ENCODE measurements at places on chromosomes 1 and 21.

DNA sequence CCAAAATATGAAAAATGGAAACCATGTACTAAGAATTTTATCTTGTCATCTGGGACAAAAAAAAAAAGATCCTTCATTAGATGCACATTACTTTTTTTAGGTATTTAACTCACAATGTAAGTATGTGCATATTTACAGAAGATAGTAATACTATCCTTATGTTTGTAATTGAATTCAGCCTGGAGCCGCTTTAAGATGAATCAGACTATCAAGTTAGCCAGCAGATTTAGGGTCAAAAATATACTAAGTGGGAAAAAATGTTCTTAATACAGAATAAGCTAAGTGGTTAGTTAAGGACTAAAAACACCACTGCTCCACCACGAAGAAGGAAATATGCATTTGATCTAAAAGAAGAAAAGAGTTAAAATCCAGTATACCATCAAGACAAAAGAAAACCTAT lies 49.1 kb downstream of the DSCAM start:
- no peak for DNase-seq

- no peak for DNase-seq
These were observed 33.0 kb downstream of the ZNF496 start for GRCh38 chr1:247298701-247299100.

DNA sequence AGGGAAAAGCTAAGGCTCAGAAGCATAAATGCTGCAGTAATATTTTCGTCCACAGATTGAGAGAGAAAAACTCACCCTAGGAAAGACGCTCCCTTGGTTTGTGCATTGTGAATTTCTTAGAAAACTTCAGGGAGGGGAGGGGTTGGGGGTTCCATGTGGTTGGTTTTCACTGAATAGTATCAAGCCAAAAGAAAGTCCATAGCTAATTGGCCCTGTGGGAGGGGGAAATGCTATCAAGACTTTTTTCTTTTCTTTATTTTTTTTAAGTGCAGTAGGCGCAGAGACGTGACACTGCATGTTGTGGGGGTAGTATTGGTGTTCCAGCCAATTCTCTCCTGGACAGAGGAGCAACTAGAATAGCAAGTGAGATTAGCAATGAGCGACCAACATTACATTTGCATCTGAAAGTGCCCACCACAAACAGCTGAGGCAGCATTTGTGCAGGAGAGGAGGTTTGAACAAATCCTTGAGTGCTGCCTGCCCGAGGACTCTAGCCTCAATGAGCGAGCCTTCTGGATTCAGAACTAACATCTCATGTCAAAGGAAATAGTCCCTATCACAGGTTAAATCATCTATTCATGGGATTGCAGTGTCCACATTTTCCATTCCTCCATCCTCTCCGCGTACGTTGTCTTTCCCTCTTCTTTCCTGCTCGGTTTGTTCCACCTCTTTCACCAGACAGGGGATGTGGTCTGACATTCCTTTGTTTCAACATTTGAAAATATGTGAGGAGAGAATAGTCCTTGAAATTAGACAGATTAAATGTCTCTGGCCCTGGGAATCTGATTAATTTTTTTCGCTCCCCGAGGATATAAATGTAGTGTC lies 118.0 kb upstream of the MARK1 start:
- DNase-seq, result no peak

DNA sequence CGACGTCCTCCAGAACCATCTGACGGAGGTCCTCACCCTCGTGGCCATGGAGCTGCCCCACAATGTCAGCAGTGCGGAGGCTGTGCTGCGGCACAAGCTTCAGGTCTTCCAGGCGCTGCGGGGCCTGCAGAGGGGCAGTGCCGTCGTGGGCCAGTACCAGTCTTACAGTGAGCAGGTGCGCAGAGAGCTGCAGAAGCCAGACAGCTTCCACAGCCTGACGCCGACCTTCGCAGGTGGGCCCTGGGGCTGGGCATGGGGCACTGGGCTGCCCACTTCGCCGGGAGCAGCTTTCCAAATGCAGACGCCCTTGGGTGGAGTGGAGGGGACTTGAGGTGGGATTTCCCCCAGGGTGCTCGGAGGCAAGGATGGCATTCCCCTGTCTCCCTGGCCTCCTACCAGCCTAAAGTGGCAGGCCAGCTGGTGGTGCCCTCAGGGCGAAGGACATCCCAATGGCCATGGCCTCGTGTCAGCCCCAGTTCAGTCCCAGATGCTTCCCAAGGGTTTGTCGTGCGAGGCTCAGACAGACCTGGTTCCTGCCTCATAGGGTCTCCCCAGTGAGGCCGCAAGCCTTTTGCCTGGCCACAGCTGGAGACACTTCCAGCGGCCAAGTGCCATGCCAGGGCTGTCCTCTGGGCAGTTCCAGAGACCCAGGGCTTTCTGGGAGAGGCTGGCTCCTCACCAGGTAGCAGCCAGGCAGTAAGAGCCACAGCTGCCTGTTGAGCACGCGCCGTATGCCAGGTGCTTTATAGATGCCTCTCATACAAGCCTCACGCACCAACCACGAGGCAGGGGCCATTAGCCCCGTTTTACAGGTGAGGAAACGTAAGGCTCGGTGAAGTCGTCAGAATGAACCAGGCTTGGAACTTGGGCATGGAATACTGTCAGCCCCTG lies 27.8 kb downstream of the H6PD start:
- DNase-seq, result no peak

- no peak for DNase-seq
These were observed 340.1 kb downstream of the MATN1 start for GRCh38 chr1:30383221-30383711.

GRCh38 chr1:185427264-185427663 lies 110.2 kb upstream of the IVNS1ABP start:
- no peak for DNase-seq

DNA sequence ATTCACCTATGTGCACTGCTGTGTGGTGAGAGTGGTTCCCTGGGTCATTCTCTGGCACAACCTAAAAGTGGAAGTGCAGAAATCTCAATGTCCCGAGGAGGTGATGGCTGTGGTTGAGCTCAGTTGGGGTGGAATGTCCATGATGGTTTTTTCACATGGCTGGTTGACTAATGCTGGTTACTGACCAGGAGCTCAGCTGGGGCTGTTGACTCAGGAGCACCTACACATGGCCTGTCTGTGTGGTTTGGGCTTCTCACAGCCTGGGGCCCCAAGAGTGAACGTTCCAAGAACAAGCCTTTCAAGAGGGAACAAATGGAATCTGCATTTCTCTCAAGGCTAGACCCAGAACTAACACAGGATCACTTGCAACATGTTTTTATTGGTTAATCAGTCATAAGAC lies 6.4 kb upstream of the KANK4 start:
- DNase-seq, result no peak

DNA sequence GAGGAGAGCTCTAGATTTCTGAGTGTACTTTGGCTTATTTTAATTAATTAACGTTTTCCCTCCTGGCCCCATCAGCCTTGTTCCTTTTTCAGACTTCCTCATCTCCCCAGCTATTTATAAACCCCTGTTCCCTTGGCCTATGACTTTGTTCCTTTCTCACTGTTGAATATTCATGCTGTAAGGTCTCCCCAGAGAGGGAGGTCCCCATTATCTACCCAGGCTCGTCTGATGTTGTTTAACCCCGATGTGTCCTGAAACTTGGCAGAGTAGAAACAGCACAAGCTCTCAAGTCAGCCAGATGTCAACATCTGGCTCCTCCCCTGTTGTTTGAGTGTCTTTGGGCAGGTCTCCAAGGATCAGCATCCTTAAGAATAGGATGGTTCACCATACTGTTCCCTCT lies 153.6 kb downstream of the HIVEP3 start:
- no peak for DNase-seq

DNA sequence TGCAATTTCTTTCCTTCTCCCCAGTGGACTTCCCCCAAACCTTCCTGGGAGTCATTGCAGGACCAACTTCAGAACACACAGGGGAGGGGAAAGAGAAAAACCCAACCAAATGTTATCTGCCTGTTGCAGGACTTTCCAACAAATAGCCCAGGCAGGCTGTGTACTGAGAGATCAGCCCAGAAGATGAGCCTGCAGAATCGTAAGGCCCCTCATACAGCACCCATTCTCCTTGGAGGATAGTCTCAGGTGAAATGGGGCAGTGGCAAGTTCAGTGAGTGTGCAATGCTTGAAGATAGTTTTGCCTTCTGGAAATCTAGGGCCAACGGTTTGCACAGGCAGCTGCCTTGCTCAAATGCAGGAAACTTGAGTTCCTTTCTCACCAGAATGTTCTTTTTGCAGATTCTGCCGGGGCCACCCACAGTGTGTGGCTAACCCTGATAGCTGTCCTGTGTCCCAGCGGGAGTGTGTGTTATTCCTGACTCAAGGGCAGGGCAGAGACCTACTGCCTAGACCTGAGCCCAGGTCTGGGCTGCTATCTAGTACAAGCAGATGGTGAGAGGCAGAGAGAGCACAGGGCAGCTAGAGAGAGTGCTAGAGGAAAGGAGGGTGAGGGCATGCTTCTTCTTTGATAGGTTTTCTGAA lies 48.8 kb downstream of the GADD45A start:
- DNase-seq, result no peak

GRCh38 chr1:79749607-79750006 lies 743.1 kb upstream of the ADGRL4 start:
- DNase-seq, result no peak

GRCh38 chr1:119715542-119715941 lies 3.8 kb downstream of the PHGDH start:
- DNase-seq, result no peak

DNA sequence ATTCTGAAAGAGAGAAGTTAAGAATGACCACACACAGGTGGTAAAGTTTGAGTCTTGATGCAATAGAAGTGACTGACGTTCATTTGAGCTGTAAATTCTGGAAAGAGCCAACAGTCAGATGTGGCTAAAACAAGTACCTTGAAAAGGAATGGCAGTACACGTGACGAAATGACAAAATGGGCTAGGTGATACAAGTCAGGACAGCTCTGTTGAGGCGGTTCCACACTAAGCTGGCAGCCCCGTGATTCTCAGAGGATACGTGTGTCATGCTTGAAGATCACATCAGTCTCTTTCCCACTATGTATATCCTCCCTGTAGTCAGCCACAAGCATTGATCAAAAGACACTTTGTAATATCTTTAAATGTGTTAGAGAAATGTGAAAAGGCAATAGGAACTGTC lies 881.3 kb upstream of the ADGRL2 start:
- no peak for DNase-seq

GRCh38 chr1:169146576-169147214 lies 40.2 kb downstream of the ATP1B1 start:
- DNase-seq, result no peak

GRCh38 chr21:32356874-32357395 lies 35.9 kb downstream of the URB1 start:
- no peak for DNase-seq

DNA sequence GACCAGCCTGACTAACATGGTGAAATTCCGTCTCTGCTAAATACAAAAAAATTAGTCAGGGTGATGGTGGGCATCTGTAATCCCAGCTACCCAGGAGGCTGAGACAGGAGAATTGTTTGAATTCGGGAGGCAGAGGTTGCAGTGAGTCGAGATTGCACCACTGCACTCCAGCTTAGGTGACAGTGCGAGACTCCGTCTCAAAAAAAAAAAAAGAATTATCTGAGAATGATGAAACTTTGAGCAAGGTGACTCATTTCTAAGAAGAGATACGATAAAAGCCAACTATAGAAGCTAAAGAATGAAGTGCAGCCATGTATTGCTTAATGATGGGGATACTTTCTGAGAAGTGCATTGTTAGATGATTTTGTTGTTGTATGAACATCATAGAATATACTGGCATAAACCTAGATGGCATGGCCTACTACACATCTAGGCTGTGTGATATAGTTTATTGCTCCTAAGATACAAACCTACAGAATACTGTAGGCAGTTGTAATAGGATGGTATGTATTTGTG lies 64.7 kb downstream of the SNRPE start:
- DNase-seq, result no peak

- no peak for DNase-seq
These were observed 3.7 kb upstream of the TRABD2B start for GRCh38 chr1:48000883-48001282.

- no peak for DNase-seq
These were observed 3.8 kb downstream of the MXRA8 start for GRCh38 chr1:1354271-1355247.

GRCh38 chr21:33769057-33769456 lies 126.8 kb downstream of the ITSN1 start:
- no peak for DNase-seq
